ENCODE measurements at places on chromosomes 2 and 18. TPM values are rescaled to one million over a fixed set of nuclear protein-coding genes. Genes with fewer than 3 reads are reported as not detected.

EFHD1 gene
- total RNA-seq = 366 TPM

HOXD8 gene
- total RNA-seq = not detected

SERPINB10 gene
- not detected for total RNA-seq

CPLX4 gene
- not detected for total RNA-seq

CIB4 gene
- not detected for total RNA-seq

TMEM198 gene
- 19.8 TPM for total RNA-seq

DNA sequence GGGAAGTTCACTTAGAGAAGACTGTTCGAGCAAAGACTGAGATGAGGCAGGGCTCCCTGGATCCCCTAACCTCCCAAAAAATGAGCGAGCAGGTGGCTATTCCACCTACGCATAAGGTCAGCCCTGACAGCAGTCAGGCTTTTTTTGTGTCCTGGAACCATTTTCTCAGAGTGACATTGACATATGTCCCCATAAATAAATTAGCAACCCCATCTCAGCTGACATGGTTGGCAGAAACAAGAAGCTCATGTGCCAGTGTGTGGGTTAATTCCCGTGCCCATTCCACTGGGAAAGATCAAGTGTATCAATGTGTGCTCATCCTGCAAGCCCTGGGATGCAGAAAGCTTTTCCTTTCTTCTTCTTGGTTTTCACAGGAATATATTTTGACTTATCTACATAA is 740.4 kb upstream of the CELF4 start:
- DNase-seq = no peak

GRCh38 chr2:40716879-40717278 is 265.0 kb upstream of the SLC8A1 start:
- DNase-seq = no peak

GRCh38 chr2:233789554-233789953 is 11.4 kb downstream of the MROH2A start:
- DNase-seq = no peak

DNA sequence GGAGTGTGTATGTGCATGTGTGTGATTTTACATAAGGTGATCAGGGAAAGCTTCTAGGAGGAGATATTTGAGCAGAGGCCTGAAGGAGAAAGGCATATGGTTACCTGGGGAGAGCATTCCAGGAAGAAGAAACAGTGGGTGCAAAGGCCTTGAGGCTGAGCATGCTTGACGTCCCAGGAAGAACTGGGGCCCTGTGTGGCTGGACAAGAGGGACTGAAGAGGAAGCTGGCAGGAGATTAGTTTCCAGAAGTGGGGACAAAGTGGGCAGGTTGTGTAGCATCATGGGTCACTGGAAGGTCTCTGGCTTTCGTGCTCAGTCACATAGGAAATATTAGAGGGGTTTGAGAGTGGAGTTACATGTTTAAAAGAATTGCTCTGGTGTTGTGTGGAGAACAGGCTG is 42.0 kb upstream of the POLE4 start:
- DNase-seq = no peak

GRCh38 chr2:151905963-151906632 is 77.9 kb upstream of the ARL5A start:
- DNase-seq = no peak

- no peak for DNase-seq
Observed at GRCh38 chr2:23734416-23734815, 192.5 kb downstream of the ATAD2B start.

DNA sequence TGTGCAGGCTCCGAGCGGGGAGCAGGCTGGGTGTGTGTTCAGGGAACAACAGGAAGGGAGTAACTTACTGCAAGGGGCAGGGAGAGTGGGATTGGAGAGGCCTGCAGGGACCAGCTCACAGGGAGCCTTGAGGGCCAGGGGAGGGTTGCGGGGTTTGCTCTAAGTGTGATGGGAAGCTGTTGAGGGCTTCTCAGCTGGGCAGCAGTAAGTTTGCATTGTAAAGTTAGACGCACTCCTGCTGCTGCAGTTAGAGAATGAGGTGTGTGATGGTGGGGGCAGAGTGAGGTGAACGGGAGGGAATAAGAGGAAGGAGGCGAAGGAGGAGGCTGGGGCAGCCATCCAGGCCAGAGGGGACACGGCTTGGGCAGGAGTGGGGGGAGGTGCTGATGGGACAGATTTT is 53.4 kb downstream of the BOLA3 start:
- no peak for DNase-seq

DNA sequence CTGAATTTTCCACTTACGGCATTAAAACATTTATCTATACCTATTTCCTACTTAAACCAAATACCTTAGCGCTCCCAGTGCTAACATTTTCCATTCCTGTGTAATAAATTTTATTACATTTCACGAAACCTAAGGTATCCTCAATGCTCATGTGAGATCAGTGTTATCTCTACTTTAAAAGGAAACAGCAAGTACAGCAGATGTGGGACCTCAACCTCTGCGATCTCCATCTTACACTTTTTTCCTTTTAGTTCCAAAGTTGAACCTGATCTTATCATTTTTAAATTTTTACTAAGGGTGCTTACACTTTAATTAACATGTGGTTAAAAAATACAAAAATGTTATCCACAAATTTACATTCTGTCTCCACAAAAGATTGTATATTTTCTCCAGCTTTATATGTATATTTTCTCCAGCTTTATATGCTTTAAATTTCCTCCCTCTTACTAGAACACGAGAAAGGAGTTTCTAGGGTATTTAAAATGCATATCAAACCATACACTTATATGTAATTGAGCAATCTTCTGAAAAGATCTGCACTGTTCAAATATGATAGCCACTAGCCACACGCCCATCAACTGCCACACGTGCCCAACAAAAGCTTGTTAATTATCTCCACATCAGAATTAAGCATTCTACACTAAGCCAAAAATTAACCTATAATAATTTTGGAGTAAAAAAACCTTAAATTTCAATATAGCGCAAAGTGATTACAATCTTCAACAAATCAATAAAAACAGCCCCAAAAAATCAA is 38.1 kb downstream of the MBOAT2 start:
- no peak for DNase-seq

GRCh38 chr18:6286585-6286984 is 128.1 kb downstream of the L3MBTL4 start:
- no peak for DNase-seq

DNA sequence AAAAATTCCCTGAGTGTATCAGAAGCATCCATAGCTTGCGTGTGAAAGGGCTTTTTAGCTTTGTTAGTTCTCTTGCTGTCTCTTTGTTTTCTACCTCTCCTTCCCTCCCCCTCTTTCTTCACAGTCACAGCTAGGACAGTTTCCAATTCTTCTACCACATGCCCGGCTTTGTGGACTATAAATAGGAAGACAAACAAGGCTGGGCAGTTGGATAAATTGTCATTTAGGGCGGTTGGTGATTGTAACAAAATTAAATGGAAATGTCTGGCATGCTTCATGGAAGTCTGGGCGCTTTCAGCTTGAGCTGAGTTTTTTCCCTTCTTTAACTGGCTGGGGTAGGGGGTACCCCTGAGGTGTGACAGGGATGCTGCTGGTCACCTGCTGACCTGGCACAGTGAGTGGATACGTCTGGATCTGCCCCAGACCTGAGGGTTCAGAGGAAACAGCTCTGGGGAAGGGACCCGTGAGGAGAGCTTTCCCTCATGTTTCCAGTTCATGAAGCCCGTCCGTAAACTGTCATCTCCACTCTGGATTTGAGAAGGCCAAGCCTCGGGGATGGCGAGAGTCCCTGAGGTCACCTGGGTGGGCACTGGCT is 29.0 kb upstream of the GIGYF2 start:
- peak; percentile 63 for DNase-seq

DNA sequence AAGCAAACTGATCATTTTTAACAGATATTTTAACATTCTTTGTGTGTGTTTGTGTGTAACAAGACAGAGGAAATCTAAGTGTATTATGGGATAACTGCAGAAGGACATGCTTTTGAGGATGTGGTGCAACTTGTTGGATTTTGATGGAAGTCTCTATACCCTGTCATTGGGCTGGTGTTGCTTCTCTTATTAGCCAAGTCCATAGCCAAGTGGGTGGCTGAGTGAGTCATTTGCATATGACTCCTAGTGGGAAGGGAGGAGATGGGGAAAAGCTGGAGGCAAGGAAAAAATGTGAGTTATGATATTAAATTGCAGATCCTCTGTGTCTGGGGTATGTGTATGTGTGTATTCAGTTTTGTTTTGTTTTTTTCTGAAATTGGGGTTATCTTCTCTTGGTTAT is 879.9 kb downstream of the DCC start:
- no peak for DNase-seq

GRCh38 chr2:131521961-131522781 is 5.5 kb upstream of the CCDC74A start:
- DNase-seq = no peak

DNA sequence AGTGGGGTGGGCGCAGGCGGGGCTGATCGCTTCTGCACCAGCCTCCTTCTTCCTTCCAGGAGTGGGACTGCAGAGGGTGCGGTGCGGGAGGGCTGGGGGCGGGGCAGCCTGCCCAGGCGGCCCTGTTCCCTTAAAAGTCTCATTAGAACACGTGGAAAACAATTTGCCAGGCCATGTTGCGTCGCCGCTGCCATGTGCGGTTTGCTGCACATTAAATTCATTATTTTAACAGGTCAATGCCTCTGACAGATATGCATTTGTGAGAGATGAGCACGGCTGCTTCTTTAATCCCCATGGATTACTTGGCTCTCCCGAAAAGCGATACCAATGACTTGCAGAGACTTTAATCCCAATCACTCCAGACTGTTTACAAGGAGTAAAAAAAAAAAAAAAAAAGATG is 139.0 kb downstream of the CELF4 start:
- no peak for DNase-seq

Data from dorsolateral prefrontal cortex (tissue), 122 donors.